Spleen (tissue), 13 donors: ENCODE measurements at places on chromosomes 7 and 10. TPM values are rescaled to one million over a fixed set of nuclear protein-coding genes. Genes with fewer than 3 reads are reported as not detected.
A peak's percentile ranks its signal among the peaks of the same experiment; 100 is the strongest.

GRCh38 chr10:22900841-22901601 is 26.8 kb upstream of the ARMC3 start:
- DNase-seq: no peak

DNA sequence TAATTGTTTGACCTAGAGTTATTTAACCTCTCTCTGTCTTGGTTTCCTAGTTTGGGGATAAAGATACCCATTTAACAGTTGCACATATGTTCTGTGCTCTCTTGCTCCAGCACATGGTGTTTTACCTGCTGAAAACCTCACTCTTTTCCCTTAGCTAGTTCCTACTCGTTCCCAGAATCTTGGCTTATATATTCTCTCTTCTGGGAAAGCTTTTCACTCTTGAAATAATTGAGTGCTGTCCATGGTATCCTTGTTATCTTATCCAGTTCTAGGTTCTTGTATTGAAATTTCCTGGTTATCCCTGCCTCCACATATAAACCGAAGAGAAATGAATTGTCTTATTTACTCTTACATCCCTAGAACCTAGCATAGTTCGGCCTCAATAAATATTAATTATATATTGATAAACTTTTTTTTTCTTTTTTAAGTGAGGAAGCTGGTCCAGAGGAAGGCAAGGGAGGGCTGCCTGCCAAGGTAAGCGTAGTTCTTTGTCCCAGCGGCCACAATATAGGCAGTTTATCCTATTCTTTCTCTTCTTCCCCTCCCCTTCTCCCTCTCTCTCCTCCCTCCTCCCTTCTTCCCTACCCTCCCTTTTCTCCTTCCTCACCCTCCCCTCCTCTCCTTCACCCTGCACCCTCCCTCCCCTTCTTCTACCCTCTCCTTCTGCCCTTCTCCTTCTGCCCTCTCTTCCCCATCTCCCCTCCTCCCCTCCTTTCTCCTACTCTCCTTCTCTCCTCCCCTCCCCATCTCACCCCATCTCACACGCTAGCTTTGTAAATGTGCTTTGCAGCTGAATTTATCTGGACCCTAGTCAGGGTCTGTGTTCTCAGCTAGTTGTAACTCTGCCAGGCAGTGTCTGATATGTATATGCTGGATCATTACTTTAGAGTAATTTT is 7.9 kb downstream of the WEE2 start:
- DNase-seq: no peak

Gene VWC2
- not detected for total RNA-seq

- no peak for DNase-seq
These were observed 330.1 kb downstream of the EXOC4 start for GRCh38 chr7:133582766-133583523.

Gene PON1
- not detected for total RNA-seq

DNA sequence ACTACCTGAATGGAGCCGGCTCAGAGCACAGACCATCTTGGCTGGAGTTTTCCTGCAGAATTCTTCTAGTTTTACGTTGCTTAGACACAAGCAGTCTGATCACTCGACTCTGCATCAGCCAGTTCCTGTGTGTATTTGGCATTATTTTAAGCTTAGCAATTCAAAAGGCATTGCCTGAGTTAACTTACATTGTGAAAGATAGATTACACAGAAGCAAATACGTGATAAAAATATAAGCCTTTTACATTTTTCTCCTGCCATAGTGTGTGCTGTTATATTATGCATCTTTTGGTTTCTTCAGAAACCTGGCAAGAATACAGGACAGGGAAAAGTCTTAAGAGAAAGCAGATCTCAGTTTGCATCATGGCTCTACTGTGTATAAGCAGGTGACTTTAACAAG is 98.1 kb downstream of the LRRC4 start:
- no peak for DNase-seq

Gene ADCY1
- total RNA-seq: 3.1 TPM

DNA sequence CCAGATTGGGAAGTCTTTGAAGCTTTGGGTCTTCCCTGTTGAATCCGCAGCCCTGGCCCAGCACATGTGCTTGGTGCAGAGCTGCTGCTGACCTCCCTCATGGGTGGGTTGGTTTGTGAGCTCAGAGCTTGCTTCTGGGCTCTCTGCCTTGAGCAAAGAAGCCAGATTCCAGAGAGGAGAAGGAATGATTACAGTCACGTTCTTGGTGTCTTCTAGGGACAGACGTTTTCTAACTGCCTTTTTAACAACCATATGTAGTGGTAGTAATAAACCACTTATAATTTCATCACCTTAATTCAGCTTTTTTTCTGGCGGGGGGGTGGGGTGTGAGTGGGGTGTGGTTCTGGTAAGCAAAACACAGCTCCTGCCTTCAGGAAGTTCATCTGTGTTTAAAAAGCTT is 39.5 kb downstream of the LRMDA start:
- no peak for DNase-seq

DNA sequence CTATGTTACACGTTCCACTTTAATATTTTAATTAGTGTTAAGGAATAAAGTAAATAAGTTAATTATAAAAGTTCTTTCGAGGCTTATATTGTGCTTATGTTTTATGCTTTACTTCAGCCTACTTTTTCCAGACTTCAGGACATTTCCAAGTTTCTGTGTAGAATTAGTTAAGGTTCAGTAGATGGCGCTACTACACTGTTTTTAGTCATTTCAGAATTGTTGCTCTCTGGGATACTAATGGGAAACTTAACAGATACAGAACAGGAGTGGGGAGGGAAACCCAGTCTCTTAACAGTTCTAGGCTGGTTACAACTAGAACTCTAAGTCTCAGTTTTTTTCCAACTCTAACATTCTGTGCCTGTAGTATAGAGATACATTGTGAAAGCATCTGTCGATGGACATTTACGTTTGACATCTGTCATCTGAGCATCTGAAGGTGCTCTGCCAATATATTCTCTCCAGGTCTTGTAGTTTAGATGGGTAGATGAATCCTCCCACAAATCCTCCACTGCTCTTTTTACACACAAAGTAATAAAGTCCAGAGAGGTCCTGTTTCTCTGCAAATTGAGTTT is 56.8 kb upstream of the FAM171A1 start:
- DNase-seq: no peak

DNA sequence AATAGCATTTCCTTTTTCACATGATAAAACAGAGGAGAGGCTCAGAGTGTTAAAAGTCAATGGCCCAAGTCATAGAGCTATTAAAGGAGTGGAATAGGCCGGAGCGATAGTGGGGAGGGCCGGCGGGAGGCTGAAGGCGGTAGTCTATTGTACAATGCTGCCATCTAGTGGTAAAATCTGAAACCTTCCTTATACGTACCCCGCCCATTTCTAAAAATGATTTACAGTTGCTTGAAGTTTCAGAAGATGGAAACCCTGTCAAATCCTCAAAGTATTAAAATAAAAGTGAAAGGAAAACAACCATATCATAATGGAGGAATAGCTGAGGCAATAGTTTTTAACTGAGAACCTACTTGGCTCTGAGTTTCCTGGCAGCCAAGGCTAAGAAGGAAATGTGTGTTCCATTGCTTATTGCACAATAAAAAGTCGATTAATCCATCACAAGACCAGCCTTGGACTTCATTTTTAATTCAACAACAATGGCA is 209.1 kb downstream of the CCSER2 start:
- DNase-seq: no peak

GRCh38 chr7:108104324-108104723 is 25.8 kb downstream of the LAMB4 start:
- no peak for DNase-seq

- DNase-seq: peak; percentile 58
These were observed 85.5 kb upstream of the GNA12 start for GRCh38 chr7:2929321-2930201.

DNA sequence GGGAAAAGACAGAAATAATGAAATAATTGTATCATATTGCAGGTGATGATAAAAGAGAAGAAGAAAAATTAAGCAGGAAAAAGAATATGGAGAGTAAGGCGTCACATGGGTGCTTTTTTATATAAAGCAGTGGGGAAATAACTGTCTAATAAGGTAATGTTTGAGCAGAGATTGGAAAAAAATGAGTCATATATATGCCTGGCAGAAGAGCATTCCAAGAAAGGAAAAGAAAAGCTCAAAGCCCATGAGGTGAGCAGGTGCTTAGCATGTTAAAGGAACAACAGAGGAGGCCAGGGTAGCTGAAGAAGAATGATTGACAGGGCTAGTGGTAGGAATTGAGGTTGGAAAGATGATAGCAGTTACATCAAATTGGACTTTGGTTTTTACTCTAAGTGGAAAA is 739.5 kb downstream of the SORCS1 start:
- no peak for DNase-seq

Gene SFRP4
- 3.0 TPM for total RNA-seq

- DNase-seq: peak; percentile 67
These were observed at the start of gene CLDN15 for GRCh38 chr7:101237206-101238067. Gene CLDN15, minus strand, starts transcription at chr7:101237802. Its CDS starts 221 bp downstream, at chr7:101237581.

DNA sequence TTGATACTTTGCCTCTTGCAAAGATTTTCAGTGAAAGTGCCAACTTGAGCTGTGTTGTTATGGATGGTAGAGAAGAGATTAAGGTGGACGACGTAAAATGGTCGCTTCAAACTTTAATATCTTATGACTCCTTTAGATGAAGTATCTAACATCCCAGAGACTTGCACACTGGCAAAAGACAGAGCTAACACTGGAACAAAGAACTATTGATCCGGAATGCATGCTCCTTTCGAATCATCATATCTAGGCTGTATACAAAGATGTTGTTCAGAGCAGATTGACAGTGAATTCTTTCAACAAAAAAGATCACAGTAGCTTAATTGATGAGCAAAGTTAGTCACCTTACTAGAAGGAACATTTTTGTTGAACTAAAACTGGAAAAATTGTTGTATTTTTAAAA is 592.7 kb downstream of the NXPH1 start:
- DNase-seq: no peak

DNA sequence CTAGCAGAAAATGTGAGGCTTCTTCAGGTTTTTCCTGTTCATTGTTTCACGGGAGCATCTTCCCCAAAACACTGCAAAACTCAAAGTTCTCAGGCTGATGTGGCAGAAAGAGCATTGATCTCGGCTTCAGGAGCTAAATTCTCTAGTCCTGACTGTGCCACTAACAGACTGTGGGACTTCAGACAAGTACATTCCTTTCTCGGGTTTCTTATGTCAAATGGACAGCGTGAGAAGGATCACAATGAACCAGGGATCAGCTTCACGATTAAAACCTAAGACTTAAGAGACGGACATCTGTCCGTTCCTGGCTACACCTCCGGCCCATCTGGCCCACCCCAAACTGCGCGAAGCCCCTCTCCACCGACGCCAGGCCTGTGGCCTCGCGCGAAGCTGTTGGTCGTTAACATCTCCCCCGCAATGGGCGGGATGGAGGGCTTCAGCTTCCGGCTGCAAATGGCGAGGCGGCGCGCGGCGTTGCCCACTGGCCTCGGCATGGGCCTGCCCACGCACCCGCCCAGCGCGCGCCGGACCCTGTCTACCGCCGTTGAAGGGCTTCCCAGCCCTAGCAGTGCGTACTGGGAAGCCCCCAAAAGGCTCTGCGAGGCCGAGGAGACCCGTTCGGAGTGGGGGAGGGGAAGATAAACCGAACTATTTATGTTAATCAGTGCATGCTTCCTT is 549 bp upstream of the DDX50 start:
- peak; percentile 94 for DNase-seq

DNA sequence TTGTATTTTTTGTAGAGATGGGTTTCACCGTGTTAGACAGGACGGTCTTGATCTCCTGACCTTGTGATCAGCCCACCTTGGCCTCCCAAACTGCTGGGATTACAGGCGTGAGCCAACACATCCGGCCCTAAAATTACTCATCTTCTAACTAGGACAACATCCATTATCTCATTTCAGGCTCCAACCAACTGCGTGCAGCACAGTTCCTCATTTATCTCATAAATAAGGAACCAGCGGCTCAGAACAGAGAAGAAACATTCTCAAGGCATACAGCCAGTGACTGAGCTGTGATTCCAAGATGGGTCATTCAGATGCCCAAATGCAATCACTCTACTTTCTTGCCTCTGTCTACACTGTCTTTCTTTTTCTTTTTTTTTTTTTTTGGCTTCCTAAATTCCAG is 356.1 kb downstream of the ELMO1 start:
- no peak for DNase-seq

GRCh38 chr10:86105640-86106039 is 261.0 kb downstream of the GRID1 start:
- DNase-seq: peak; percentile 13

- DNase-seq: no peak
These were observed 36.5 kb upstream of the AKR1C2 start for GRCh38 chr10:5040010-5040673.

DNA sequence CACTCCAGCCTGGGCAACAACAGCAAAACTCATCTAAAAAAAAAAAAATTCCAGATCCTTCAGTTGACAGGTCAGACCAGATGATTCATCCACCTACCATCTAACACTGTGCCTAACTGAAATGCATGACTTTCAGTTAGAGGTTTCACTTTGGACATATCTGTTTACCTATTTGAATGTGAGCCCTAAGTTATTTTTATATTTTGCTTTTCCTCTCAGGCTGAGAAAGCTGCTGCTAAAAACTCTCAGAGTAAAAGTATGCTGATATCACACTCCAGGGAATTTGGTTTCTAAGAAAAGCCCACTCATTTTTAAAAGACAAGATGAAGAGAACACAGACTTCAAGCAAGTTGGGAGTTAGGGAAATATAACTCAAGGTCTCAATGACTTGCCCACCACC is 126.0 kb downstream of the SGMS1 start:
- DNase-seq: no peak

DNA sequence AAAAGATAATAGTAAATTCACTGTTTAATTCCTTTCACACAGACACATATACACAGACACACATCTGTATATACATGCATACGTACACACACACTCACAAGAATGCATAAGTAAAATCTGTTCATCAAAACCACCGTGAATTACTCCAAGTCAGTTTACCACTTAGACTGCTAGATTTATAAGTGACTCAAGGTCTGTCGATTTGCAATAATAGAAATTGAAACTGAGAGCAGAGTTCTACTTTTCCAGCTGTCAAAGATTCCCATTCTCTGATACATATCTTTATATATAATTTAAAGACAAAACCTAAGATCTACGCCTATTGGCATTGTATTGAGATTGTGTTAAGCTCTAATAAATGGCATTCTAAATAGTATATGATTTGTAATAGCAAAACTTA is 9.9 kb upstream of the HGF start:
- no peak for DNase-seq
